Omental fat pad (tissue), 4 donors: ENCODE measurements at places on chromosomes 12 and 14.
A peak's percentile ranks its signal among the peaks of the same experiment; 100 is the strongest.

- DNase-seq: peak; percentile 68
These were observed 777 bp downstream of the ARF3 start for GRCh38 chr12:48956279-48957140.

DNA sequence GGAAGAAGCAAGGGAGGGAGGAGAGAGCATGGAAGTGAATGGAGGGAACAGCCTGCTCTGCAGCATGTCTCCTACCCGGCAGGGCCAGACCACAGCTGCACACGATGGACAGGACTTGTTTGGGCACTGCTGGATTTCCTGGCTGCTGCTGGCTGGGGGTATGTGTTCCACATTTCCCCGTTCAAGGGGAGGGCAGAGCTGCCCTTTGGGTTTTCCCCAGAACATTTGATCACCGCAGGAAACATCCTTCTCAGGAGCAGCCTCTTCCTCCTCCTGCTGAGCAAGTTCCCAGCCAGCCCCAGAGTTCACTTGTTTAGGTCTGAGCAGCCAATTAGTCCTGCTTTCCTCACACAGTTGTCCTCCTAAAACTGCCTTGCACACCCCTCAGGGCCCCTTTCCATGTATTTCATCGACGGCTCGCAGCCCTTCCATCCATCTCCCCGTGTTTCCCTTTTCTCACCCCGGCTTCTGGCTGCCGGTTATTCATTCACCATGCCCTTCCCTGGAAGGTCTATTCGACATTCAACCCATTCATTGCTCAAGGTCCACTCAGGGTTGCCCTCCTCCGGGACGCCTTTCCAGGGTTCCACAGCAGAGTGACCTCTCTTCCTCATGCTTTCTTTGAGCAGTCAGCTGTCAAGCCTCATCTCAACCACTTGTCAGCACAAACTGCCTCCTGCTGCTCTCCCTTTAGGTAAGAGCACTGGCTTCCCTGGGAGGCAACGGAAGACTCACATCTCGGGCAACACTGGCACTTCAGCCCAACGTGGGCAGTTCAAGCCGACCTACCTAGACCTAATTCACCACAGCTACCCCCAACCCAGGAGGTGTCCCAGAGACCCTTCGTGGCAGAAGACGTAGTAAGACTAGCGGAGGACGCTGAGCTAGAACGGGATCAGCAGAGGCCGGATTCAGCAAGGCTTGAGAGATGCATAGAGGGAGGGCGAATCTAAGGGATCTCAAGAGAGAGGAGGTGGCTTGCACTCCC, 20.1 kb upstream of the ANO2 start:
- DNase-seq: no peak

- DNase-seq: no peak
These were observed 213.0 kb downstream of the ADAMTS20 start for GRCh38 chr12:43338848-43339526.

DNA sequence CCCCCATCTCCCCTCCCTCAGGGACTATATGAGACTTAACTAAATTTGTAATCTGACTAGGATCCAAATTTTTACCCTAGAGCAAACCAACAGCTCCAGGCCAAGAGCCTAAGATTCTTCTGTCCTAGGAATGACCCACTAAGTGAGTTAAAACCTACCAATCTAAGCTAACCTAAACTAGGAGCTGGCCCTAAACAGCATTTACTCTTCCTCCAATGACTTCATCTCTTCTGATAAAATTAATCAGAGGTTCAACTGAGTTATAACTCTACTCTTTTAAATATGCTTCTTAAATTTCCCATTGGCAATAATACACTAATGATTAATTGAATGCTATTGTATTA, 39.9 kb upstream of the TMPO start:
- no peak for DNase-seq

- no peak for DNase-seq
These were observed 91.3 kb downstream of the NINJ2 start for GRCh38 chr12:571795-572531.

- no peak for DNase-seq
These were observed 6.0 kb upstream of the DACT1 start for GRCh38 chr14:58631732-58632131.

GRCh38 chr14:75645056-75645455, 15.6 kb downstream of the ERG28 start:
- no peak for DNase-seq

GRCh38 chr14:69059658-69060623, 80.8 kb upstream of the ACTN1 start:
- DNase-seq: no peak

DNA sequence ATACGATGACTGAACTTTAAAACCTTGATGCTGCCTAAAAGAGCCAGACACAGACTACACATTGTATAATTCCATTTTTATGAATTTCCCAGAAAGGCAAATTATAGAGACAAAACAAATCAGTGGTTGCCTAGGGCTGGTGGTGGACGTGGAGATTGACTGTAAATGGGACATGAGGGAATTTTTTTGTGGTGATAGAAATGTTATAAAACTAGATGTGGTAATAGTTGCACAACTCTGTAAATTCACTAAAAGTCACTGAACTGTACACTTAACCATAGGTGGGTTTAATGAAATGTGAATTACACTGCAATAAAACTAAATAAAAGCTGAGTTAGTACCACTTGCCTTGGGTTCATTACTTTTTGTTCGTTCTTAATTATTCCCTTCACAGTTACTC, 72.1 kb downstream of the PLEKHA5 start:
- no peak for DNase-seq

DNA sequence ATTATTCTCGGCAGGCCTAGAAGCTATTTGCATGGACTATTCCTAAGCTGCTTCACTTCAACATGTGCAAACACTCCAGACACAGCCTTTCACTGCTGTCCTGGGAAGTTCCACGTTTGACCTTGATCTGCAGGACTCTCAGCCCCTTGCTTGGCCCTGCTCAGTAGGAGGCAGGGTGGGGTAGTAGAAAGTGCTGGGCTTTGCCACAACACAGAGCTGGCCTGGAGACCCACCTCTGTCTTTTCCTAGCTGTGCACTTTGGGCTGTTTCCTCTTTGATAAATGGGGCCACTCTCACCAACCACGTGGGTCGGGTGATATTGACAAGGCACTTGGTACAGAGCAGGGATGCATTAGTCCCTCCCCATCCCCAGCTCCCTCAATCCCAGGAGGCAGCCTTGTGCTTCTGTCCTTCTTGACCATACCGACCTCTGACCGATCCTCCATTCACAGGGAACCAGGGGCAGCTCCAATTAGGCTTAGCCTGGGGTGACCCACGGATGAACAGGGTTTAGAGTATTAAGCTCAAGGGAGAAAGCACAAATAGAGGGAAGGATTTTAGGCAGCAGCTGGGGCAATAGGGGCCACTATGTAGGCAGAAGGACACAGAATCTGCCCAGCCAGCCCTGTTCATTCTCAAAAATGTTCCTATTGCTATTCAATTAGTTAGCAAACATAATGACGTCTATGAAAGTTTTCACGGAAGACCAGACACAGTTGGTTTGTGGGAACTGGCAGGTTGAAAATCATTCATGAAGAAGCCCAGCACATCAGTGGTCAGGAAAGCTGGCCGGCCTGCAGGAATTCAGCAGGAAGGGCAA, 63.3 kb downstream of the SYNE3 start:
- DNase-seq: no peak

DNA sequence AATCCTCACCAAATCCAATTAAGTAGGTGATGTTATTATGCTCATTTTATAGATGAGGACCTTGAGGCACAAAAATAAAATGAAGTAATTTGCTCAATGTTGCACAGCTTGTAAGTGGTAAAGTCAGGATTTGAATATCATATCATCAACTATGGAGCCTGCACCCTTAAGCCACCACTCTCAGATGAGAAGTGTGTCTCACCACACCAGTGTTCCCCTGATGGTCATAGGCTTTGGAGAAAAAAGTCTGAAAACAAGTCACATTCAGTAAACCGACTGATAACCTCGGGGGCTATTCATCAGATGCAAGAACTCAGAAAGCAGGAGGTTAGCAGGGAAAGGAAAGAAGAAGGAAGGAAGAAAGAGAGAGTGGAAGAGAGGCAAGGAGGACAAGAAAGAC, 2.8 kb downstream of the TSHR start:
- DNase-seq: no peak

GRCh38 chr14:102028733-102029132, 58.1 kb downstream of the HSP90AA1 start:
- no peak for DNase-seq

GRCh38 chr12:122104844-122105243, 26.3 kb downstream of the MLXIP start:
- DNase-seq: no peak

GRCh38 chr14:57461777-57462320, 31.8 kb downstream of the CCDC198 start:
- no peak for DNase-seq

GRCh38 chr14:62030387-62030786, 268.2 kb downstream of the SNAPC1 start:
- DNase-seq: no peak

DNA sequence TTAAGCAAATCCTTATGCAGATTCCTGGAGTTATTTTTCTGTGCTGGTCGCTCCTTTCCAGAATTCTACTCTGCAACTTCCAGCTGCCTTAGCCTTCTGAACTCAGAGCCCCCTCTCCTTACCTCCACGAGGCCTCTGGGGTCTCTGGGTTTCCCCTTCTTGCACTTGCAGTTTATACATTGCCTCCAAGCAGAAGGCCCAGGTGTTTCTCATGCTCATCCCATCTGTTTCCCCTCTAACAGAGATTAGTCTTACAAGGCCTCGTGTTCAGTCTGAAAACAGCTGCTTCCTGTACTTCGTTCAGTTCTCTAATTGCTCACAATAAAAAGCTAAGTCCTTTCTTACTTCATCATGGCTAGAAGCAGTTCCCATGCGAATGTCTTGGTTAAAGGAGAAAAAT, 134.4 kb upstream of the FGD4 start:
- no peak for DNase-seq

DNA sequence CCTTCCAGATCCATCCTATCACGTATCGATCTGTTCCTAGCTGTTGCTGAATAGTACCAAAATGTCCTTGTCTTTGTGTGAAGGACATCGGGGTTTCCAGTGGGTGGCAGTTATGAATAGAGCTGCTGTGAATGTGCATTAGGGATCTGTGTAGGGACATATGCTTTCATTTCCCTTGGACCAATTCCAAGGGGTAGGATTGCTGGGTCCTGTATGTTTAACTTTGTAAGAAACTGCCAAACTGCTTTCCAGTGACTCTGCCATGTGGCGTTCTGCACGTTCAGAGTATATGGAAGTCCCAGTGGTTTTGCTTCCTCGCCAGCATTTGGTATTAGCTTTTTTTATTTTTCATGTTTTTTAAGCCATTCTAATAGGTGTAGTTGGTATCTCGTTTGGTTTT, 28.6 kb downstream of the PACS2 start:
- no peak for DNase-seq

- DNase-seq: no peak
These were observed 1.8 kb downstream of the MARCHF9 start for GRCh38 chr12:57756406-57757341.

- no peak for DNase-seq
These were observed 185.9 kb downstream of the MED13L start for GRCh38 chr12:116091579-116091978.
